ENCODE measurements at places on chromosomes 6 and 20.

DNA sequence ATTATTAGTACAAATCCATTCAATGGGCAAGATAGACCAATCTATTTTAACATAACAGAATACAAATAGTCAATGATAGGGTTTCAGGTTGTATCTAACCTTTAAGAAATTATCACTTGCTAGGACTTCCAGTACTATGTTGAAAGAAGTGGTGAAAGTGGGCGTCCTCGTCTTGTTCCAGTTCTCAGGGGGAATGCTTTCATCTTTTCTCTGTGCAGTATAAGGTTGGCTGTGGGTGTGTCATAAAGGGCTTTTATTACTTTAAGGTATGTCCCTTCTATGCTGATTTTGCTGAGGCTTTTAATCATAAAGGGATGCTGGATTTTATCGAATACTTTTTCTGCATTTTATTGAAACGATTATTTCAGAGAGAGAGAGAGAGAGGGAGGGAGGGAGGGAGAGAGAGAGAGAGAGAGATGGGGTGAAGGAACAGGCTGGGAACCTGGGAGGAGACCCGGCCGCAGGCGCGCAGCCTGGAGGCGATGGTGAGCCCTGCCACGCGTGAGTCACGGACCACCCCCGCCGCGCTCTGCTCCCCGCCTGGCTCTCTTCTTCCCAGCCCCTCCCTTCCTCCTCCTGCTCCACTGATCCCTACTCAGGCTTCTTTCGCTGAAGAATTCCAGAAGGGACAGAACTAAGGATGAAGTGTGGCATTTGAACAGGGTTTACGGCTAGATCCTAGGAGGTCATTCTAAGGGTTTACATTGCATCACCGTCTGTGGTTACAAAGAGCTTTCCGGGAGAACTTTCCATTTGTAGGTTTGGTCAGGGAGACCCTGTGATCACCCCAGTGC lies 45.5 kb upstream of the HLA-E start:
- no peak for DNase-seq

DNA sequence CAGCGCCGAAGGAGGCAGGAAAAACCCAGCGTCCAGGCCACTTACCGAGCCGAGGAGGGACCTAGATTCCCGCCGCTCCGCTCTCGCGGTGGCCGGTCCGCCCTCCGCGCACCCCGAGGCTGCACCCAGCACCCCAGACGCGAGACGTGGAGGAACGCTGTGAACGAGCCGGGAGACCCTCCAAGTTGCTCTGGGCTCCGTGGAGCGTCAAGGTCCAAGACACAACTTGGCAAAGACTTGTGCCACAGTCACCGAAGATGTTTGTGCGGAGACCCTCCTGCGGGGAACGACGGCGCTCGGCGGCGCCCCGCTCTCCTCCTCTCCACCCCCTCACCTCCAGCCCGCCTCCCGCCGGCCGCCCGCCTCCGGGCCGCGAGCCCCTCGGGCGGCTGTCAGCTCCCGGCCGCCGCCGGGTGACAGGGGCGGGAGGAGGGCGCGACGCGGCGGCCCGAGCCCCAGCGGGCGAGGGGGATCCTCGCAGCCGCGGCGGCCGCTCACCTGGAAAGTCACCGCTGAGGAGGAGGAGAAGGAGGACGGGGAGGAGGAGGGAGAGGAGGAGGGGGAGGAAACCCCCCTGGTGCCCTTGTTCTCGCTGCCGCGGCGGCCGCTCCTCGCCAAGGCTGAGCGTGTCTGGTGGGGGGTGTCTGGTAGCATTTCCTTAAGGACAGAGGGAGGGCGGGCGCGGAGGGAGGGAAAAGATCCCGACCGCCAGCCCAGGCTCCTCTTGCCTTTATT lies 637 bp upstream of the HIVEP2 start:
- DNase-seq = peak; percentile 63

DNA sequence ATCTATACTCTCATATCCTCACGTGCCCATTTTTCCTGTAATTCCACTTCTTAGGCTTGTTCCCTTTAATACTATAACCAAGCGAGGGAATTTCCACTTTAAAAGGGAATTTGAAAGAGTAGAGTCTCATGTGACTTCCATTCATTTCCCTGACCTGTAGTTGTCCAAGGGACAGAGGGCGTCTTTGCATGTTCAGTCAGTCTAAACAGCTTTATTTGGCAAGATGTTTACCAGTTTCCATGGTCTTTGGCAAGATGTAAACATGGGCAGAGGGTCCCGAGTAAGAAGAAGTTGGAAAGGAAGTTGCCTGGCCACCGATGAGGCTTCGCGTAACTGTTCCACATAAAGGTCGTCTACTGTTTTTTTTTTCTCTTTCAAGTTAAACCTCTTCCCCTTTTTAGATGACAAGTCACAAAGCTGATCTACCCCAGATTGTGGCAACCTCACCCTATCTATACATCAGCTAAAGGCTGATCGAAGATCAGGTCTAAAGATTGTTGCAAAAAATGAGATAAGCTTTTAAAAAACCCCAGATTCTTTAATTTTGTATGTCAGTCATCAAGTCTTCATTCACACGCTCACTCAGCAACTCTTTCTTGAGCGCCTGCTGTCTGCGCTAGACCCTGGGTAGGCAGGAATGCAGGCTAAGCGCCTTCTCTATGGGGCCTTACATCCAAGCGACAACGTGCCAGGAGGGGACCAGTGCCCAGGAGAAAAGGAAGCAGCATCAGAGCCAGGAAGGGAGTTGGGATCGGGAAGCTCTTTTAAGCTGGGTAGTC lies 31.7 kb upstream of the CCR6 start:
- DNase-seq = no peak

DNA sequence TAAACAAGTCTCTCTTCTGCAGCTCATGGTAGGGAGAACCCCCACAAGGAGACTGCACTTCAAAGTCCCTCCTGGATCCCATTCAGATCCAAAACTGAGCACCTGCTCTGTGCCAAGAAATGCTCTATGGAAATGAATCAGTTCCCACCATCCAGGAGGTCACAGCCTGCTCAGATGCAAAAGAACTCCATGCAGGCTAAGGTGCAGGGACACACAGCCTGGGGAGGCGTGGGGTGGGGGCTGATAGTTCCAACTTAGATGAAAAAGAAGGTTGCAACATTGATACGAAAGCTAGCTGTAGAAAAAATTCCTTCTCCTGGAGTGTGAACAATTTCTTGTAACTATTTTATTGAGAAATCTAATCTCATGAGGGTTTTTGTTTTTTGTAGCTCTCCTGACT lies 111.0 kb upstream of the TMEM170B start:
- no peak for DNase-seq

DNA sequence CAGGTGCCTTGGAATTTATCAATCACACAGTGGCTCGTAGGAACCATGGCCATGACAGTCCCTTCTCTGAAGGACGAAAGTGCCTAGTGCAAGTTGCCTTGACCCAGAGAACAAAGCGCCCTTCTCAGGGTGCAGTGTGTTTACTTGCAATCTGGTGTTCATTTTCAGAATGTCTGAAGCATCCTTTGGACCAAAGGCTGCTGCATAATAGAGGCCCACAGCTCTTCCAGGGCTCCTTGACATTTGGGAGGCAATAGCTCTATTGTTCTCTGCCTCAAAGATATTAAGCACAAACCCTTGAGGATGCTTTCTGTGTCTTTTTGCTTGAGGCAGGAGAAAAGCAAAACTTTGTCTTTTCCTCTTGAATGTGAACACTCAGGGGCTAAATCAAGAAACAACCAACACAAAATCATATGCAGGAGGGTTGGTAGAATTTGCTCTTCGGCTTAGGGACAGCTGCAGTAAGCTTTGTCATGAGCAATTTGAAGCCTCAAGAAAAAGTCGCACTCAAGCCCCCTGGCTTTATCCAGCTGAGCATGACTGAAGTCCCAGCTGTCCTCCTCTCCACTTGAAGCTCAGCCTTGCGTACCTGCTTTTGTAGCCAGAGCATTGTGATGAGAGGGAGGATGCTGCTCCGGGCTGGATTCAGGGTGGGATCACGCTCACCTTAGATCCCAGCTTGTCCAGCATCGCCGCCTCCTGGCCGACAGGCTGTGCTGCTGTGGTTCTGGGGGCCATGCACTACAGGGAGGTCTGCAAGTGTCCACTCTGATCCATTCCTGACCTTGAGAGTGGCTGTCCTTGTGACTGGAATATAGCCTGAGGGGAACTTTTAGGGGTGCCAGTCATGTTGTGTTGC lies 495.4 kb downstream of the CDH26 start:
- DNase-seq = no peak

- DNase-seq = no peak
Observed at GRCh38 chr6:15183979-15184378, 61.9 kb upstream of the JARID2 start.

GRCh38 chr6:119348096-119348747 lies 1.3 kb downstream of the MAN1A1 start:
- peak; percentile 23 for DNase-seq

- DNase-seq = no peak
Observed at GRCh38 chr6:166075925-166076324, 91.7 kb downstream of the TBXT start.

DNA sequence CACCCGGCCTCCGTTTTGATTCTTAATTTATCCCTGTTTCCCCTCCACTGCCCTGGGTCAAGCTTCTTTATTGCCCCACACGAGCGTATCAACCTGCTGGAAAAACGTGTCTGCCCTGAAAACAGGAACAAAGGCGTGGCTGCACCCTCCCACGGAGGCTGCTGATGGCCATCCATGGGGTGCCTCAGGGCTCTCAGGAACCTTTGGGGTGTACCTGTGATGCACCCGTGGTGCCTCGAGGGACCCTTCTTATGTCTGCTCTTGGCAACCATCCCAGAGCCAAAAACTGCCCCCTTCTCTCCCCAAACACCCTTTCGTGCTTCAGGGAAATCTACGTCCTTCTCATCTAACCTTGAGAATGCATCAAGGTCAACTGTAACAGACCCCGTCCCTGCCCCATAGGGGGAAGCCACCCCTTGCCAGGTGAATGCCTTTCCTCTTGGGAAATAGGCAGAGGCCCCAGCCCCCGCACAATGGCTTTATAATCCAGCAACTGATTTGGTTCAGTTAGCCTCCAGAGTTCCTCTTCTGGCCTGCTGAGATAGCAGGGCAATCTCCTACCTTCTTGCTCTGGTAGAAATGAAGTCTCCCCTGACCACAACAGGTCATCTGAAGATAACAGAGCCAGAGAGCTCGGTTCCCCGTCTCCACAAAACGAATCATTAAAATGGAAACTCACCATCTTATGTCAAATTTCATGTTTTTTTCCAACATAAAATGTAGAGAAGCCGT lies 29.4 kb downstream of the PSMG4 start:
- no peak for DNase-seq

DNA sequence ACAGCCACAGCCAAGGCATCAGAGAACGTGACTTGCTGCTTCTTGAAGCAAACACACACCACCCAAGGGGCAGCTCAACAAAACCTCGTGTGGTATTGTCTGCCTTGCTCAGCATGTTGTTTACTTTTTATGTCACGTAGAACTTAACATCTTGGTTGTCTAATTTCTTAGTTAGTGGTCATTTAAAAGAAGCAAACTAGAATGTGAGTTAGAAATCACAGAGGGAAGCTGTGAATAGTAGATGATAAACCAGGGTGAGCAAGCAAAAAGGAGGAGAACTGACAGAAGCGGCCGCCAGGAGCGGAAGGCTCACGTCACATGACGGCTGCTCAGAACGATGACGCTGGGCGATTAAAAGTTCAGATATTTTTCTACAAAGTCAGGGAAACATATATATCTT lies 51.5 kb upstream of the KIF25 start:
- no peak for DNase-seq

DNA sequence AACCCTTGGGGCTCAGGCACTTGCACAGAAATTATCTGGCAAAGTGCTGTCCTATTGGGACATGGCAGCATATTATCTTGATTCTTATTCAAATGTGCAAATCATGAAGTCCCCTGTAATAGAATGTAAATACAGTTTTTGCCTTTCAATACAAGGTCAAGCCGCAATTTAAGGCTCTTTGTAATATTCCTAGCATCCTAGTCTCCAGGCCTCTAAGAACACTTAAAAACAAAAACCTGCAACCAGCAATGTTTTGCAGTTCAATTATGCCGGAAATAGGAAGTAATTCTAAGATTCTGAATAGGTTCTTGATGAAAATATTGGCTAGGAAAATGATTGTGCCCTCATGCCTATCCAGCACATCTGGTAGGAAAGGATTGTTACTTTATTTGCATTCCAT lies 197.2 kb upstream of the IRAK1BP1 start:
- no peak for DNase-seq

DNA sequence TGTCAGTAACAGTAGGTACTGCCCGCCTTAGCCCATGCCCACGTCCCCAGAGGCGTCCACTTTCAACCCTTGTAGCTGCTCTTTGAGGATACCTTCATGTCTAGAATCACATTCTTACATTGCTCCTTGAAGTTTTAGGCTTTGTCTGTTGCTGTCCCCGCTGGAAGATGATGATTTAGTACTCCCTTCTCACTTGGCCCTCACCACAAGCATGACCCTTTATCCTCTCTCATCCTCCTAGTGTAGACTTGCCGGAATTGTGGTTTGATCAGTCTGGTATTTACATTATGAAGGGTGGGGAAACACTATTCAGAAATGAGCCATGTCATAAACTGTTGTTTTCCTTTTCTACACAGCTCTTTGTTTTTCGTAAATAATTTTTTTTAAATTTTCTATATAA lies 87.4 kb downstream of the ARID1B start:
- no peak for DNase-seq

DNA sequence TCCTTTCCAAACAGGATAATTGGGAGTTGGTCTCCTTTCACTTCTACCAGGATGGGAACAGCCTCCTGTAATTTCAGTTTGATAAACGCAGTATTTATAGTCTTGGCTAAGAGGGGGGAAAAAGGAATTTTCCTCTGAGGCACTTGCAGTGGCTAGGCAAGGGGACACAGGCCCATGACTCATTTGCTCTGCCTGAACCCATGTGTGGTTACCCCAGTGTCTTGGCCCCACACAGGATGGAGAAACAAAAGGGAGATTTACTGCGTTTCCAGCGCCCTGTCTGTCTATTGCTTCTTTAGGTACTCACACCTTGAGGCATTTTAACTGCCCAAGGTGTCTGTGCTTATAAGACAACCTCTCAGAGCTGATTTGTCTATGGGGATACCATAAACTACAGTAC lies 74.8 kb upstream of the NEDD9 start:
- no peak for DNase-seq

- DNase-seq = no peak
Observed at GRCh38 chr6:33061987-33062386, 11.5 kb downstream of the HLA-DPA1 start.
